ENCODE measurements at places on chromosomes 16 and 17. TPM values are rescaled to one million over a fixed set of nuclear protein-coding genes. Genes with fewer than 3 reads are reported as not detected.

Gene OTOA
- total RNA-seq, result not detected

Gene PEX12
- total RNA-seq, result 4.5 TPM

- H3K4me3 ChIP-seq, result peak overlapping the region; percentile 95
- no peaks in the 10 kb centered on the region for H3K27me3 ChIP-seq
Measured at GRCh38 chr16:50742576-50743200, 802 bp downstream of the CYLD start.

Gene FOXC2
- total RNA-seq, result not detected

DNA sequence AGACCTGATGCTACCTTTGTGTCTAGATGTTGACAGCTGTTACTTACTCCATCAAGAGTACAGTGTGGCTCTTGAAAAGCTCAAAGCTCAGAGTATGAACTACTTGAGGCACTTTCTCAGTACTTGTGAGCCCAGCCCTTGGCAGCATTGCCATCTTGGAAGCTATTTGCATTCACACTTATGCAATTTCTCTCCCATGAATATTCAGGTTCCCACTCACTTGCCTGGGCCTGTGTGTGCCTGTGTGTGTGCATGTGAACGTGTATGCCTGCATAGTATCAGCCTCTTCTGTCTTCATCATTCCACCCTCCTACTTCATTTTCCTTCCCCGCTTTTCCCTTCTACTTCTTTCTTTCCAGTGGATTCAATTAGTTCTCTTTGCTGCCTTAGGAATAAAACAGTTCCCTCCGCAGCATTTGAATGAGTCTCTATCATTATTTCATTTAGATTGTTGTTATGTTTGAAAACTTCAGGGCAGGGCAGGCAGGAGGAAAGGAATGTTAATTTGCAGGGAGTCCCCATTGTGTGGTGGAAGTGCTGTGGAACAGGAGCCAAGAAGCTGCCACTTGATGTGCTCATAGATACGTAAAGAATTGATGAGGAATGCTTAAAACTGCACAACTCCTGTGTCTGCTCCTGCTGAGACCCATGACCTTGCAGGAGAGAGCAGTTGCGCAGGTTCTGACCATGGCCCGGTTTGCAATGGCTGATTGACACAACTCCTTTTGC is 58.9 kb downstream of the HS3ST4 start:
- H3K27ac ChIP-seq, result no peak overlapping the region
- no peak overlapping the region for H3K4me3 ChIP-seq
- no peaks in the 10 kb centered on the region for H3K36me3 ChIP-seq
- H3K27me3 ChIP-seq, result no peaks in the 10 kb centered on the region

Gene SDR42E2
- not detected for total RNA-seq

- no peaks in the 10 kb centered on the region for H3K36me3 ChIP-seq
- peak overlapping the region; percentile 1 for H3K27ac ChIP-seq
- H3K27me3 ChIP-seq, result peaks cover 5% of the 10 kb centered on the region
- peak; percentile 75 for DNase-seq
Measured at GRCh38 chr16:383326-384051, 1.7 kb upstream of the PGAP6 start.

All from activated CD4-positive, alpha-beta T cell treated with anti-CD3 and anti-CD28 coated beads, Interleukin-2, amount 10 ng/mL, durations not matched to agents 24 days and 14 days (primary cell).